ENCODE measurements at places on chromosomes 5 and 9. TPM values are rescaled to one million over a fixed set of nuclear protein-coding genes. Genes with fewer than 3 reads are reported as not detected.
A peak's percentile ranks its signal among the peaks of the same experiment; 100 is the strongest.

The WDR38 gene
- not detected for total RNA-seq

The ITK gene
- total RNA-seq, result not detected

GRCh38 chr5:75337366-75338021, 474 bp downstream of the HMGCR start:
- H3K36me3 ChIP-seq, result no peaks in the 10 kb centered on the region
- H3K27me3 ChIP-seq, result peaks cover 11% of the 10 kb centered on the region
- H3K4me3 ChIP-seq, result no peak overlapping the region
- no peak overlapping the region for H3K27ac ChIP-seq
- DNase-seq, result no peak

DNA sequence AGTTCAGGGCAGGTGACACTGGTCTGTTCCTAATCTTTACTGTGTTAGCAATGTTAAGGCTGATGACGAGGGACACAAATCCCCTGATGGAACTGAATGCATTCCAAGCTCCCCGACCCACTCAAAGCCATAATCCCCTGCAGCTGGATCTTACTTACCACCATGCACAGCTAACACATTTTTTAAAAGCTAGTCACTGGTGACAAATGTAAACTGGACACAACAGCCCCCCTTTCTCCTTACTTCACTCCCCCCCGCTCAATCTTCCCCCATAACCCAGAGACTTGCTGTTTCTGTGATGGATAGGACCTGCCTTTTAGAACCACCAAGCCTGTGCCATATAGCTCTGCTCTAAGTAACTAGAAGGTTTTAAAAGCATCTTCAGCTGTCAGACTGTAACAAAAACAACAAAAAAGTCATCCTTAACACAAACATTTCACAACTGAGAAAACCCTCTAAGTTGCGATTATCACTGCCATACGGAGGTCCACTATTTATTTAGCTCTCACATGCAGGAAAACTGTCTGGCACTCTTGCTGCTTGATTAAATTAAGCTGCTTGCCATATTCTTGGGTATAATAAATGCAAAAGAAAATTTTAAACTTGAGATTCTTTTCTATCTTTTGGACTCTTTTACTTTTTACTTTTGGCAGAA, 44.4 kb downstream of the BNC2 start:
- H3K4me3 ChIP-seq, result no peak overlapping the region
- no peaks in the 10 kb centered on the region for H3K27me3 ChIP-seq
- H3K36me3 ChIP-seq, result no peaks in the 10 kb centered on the region
- peaks cover 29% of the 10 kb centered on the region for H3K4me1 ChIP-seq
- peak overlapping the region; percentile 5 for H3K27ac ChIP-seq

GRCh38 chr5:116944183-116944582, 369.6 kb upstream of the SEMA6A start:
- no peak overlapping the region for H3K4me3 ChIP-seq
- peaks cover 28% of the 10 kb centered on the region for H3K4me1 ChIP-seq
- H3K36me3 ChIP-seq, result no peaks in the 10 kb centered on the region
- no peak for DNase-seq
- H3K27ac ChIP-seq, result peak overlapping the region; percentile 35

DNA sequence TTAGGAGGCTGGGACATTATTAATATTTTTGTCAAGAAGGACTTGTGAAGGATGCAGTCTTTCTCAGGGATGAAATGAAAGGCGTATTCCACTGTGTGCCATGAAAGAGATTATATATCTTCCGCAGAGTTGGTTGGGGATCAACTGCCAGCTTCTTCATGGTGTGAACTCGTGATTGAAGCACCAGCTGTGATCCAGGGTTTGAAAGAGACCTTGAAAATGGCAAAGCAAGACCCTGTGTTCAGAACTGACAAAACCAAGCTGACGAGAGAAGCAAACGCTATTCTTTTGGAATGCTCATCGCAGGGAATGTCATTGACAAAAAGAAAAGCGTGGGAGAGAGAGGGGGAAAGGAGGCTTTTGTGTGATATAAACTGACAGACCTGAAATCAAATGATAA, 263.9 kb upstream of the ZNF608 start:
- H3K36me3 ChIP-seq, result no peaks in the 10 kb centered on the region
- no peak for DNase-seq
- peak overlapping the region; percentile 75 for H3K27ac ChIP-seq
- peaks cover 2% of the 10 kb centered on the region for H3K27me3 ChIP-seq

- DNase-seq, result no peak
- H3K4me3 ChIP-seq, result no peak overlapping the region
- no peak overlapping the region for H3K27ac ChIP-seq
- H3K4me1 ChIP-seq, result peaks cover 7% of the 10 kb centered on the region
Measured at GRCh38 chr9:96616817-96617438, 2.7 kb downstream of the CDC14B start.

GRCh38 chr5:167168971-167169370, 1122.5 kb upstream of the WWC1 start:
- no peaks in the 10 kb centered on the region for H3K27me3 ChIP-seq
- H3K27ac ChIP-seq, result no peak overlapping the region
- no peaks in the 10 kb centered on the region for H3K4me1 ChIP-seq
- H3K4me3 ChIP-seq, result no peak overlapping the region

DNA sequence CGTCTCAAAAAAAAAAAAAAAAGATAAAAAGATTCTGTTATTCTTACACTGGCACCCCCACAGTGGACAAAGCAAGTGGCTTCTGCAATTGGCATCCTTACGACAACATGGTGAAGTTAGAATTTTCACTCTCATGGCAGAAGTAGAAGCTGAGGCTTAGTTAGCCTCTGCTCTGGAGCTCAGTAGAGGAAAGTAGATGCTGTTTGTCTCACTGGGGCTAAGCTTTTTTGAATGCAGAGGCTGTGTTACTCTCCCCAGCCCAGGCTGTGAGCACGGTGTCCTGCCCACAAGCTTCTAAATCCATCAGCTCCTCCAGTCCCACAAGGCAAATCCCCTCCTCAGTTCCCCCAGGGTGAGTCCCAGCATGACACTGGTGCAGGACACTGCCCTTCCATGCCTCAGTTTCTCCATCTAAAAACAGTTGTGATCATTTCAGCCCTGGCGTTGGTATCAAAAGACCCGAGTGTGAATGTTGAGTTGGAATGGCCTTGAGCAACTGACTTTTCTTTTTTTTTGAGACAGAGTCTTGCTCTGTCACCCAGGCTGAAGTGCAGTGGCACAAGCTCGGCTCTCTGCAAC, 22.6 kb upstream of the PHF19 start:
- H3K4me3 ChIP-seq, result no peak overlapping the region
- no peaks in the 10 kb centered on the region for H3K27me3 ChIP-seq
- H3K36me3 ChIP-seq, result no peaks in the 10 kb centered on the region
- no peak for DNase-seq

- no peak for DNase-seq
- no peaks in the 10 kb centered on the region for H3K27me3 ChIP-seq
- H3K27ac ChIP-seq, result no peak overlapping the region
- peaks cover 5% of the 10 kb centered on the region for H3K36me3 ChIP-seq
- H3K4me1 ChIP-seq, result peaks cover 1% of the 10 kb centered on the region
- H3K4me3 ChIP-seq, result no peak overlapping the region
Measured at GRCh38 chr5:68033961-68034571, 181.5 kb upstream of the PIK3R1 start.
